ENCODE measurements at places on chromosomes 1 and 21. TPM values are rescaled to one million over a fixed set of nuclear protein-coding genes. Genes with fewer than 3 reads are reported as not detected.

DNAJC8 gene
- 52.8 TPM for total RNA-seq

GPR89A gene
- 37.8 TPM for total RNA-seq

IGSF21 gene
- total RNA-seq = not detected

OR2L8 gene
- total RNA-seq = not detected

COL8A2 gene
- total RNA-seq = 1.3 TPM

GSTM1 gene
- total RNA-seq = not detected

- no peak for DNase-seq
These were observed 13.6 kb downstream of the WDR4 start for GRCh38 chr21:42865776-42866160.

DNA sequence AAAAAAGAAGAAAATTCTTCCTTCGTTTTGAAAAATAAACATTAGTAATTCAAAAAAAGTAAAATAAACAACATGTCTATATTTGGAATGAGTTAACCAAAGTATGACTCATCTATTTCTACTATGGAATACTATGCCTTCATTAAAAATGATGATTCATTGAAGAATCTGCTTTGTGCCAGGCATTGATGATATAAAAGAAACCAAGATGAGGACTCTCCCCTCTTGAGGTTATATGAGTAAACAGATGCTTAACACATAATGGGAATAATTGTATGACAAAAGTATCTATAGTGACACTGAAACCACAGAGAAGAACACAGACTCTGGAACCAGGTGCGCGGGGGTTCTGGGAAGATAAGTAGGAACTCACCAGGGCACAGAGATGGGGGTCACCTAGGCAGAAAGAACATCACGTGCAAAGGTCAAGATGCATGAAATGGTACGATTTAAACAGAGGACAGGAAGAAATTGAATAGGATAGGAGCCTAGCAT lies 18.8 kb downstream of the ELF3 start:
- no peak for DNase-seq

- no peak for DNase-seq
These were observed 1.9 kb upstream of the ETV3 start for GRCh38 chr1:157140063-157140588.

- no peak for DNase-seq
These were observed 43.9 kb upstream of the POFUT2 start for GRCh38 chr21:45331531-45332147.

- no peak for DNase-seq
These were observed 2.1 kb downstream of the RORC start for GRCh38 chr1:151829352-151830046.

GRCh38 chr1:25572708-25573590 lies 29.5 kb downstream of the LDLRAP1 start:
- DNase-seq = peak; percentile 76

DNA sequence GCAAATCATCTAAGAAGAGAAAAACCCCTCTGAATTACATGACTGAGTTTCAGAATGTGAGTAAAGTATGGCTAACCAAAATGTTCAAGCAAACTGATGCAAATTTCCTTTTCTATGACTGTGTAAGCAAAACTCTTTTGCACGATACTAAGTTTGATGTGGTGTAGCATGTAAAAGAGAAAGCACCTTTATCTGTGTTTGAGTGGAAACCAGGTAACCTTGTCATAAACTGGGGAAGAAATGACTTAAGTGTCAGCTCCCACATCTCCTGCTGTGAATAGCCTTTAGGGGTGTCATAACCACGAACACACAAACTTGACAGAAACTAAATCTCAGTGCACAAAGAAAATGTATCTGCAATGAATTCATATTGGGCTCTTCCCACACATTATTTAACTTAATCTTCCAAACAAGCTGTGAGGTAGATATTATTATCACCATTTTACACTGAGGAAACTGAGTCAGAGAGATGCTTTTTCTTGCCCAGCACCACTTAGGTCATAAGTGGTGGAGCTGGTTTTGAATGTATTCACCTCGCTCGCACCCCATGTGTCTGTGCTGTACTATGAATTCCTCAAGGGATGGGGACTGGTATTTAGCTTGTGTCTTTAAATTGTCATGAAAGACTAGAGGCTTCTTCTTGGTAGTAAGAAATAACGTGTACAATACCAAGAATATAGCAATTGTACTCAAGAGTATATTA lies 32.9 kb upstream of the IL12RB2 start:
- no peak for DNase-seq

- no peak for DNase-seq
These were observed 103.0 kb upstream of the BACE2 start for GRCh38 chr21:41064951-41065350.

DNA sequence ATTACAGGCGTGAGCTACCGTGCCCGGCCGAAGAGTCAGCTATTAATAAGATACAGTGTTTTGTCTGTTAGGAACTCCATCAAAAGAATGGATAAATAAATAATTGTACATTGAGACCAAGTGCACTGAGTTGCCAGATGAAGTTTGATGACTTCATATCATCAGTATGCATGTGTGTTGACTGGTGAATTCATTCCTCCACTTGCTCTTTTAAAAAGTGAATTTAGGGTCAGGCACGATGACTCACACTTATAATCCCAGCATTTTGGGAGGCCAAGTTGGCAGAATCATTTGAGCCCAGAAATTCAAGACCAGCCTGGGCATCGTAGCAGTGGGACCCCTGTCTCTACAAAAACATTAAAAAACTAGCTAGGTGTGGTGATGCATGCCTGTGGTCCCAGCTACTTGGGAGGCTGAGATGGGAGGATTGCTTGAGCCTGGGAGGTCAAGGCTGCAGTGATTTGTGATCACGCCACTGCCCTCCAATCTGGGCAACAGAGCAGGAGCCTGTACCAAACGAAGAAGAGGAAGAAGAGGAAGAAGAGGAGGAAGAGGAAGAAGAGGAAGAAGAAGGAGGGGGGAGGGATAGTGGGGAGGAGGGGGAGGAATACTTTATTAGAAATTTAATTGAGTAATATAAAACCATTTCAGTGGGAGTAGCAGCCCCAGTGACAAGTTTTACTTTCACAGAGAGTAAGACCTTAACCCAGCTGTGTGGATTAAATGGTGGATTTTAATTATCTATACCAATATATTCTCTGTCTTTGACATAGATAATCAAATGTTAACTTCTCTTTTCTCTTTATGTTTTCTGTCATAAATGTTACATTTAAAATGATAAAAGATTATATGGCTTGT lies 74.9 kb downstream of the CCDC18 start:
- no peak for DNase-seq

- DNase-seq = peak; percentile 72
These were observed 54.1 kb downstream of the LDLRAD2 start for GRCh38 chr1:21865943-21866706.

DNA sequence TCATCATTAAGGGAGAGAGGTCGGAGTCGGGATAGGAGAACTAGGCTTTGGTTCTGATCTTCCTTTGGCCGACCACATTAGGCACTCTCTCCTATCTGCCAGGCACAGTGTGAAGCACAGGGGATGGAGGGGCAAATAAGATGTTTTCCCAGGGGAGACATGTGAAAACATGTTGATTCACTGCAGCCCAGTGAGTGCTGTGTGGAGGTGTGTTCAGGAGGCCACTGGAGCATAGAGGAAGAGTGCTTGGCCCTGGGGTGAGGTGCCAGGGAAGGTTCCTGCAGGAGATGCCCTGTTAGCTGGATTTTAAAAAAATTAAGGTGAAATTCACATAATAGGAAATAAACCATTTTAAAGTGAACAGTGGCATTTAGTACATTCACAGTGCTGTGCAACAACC lies 3.7 kb downstream of the VANGL2 start:
- no peak for DNase-seq

All from Peyer's patch (tissue), 4 donors.